EL (cell line): ENCODE measurements at places on chromosomes 2 and 18.

GRCh38 chr2:16408331-16409005 is 257.2 kb downstream of the CYRIA start:
- no peak for DNase-seq

- no peak for DNase-seq
Measured at GRCh38 chr2:39779927-39780326, 869 bp upstream of the THUMPD2 start.

DNA sequence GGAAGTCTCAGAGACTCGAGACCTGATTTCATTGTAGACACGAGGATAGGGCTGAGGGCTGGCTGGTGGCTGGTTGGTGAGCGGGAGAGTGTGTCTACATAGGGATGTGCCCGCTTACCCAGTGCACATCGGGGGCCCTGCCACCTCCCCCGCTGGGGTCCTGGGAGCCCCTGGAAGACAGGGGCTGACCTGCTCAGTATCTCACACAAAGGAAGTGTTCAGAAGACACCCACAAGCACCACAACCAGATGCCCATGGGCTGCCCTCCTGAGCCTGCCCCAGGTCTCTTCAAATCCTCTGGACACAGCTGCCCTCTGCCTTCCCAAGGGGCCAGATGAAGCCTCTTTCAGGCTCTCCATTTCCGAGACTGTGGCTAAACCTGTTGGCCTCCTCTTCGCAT is 43.1 kb downstream of the MYCN start:
- DNase-seq, result no peak

GRCh38 chr18:78241535-78242253 is 737.9 kb upstream of the SALL3 start:
- no peak for DNase-seq

GRCh38 chr2:6993229-6993640 is 76.0 kb downstream of the RNF144A start:
- DNase-seq, result no peak
